ENCODE measurements at places on chromosomes 2 and 18.

DNA sequence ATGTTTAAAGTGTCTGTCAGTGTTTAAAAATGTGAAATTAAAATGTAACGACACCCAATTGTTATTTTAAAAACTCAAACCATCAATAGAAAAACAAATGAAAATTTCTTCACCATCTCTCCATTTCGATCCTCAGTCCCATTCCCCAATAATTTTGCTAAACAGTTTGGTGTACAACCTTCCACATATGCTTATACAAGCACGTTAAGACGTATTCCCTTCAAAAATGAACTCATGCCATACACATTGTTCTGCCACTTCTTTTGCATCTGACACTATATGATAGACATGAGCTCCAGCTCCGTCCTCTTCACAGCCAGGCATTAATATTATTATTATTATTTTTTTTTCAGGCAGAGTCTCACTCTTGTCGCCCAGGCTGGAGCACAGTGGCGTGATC, 14.1 kb upstream of the MYCN start:
- DNase-seq = no peak

- DNase-seq = peak; percentile 65
Observed at GRCh38 chr2:75424936-75425619, 135.7 kb downstream of the EVA1A start.

GRCh38 chr18:65661391-65661790, 89.4 kb upstream of the CDH7 start:
- no peak for DNase-seq

- no peak for DNase-seq
Observed at GRCh38 chr2:148603562-148603920, 41.0 kb upstream of the EPC2 start.

DNA sequence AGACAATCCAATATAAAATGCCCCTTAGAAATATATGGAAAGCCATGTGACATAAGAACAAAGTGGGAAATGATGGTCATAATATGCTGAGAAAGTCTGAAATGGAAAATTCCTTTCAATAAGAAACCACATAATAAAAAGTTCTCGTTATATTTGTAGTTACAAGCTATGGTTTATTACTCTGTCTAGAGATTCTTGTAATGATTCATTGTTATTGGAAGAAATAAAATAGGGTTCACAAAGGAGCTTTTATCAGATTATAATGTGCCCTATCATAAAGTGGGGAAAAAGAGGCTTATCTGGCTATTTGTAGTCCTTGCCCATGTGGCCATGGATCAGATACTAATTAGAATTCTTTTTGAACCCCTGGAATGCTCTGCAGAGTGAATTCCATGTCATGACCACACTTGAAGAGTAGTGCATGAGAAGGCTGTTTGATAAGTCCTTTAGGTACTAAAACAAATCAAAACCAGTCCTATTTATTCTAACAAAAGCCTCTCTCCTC, 420.7 kb upstream of the NRP2 start:
- no peak for DNase-seq

- peak; percentile 25 for DNase-seq
Observed at GRCh38 chr2:68839260-68839833, 31.9 kb downstream of the BMP10 start.

- no peak for DNase-seq
Observed at GRCh38 chr18:28132084-28132483, 44.8 kb downstream of the CDH2 start.

GRCh38 chr2:155653176-155653575, 679.3 kb downstream of the NR4A2 start:
- no peak for DNase-seq

DNA sequence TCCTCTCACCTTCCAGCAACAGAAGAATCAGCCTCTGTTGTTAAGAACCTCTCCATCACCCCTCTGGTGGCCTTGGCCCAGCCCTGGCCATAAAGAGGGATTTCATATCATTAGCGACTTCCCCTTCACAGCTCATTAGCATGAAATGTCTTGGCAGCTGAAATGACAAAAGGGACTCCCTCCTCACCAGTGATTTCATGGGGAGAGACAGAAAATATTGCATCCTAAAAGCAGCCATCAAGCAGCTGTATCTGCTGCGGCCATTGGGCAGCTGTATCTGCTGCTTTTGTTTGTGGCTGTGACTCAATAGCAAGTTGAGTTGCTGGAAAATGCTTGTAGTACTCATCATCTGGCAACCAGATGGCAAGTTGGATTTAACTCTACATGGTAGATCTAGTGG, 105.9 kb upstream of the RMDN2 start:
- peak; percentile 96 for DNase-seq

Data from GM23248 (cell line).